ENCODE measurements at places on chromosomes 5 and 9.

DNA sequence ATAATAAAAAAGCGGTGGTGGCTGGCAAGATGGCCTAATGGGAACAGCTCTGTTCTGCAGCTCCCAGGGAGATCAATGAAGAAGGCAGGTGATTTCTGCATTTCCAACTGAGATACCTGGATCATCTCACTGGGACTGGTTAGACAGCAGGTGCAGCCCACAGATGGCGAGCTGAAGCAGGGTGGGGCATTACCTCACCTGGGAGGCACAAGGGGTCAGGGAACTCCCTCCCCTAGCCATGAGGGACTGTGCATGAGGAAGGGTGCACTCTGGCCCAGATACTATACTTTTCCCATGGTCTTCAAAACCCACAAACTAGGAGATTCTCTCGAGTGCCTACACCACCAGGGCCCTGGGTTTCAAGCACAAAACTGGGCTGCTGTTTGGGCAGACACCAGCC lies 45.6 kb upstream of the PTGER4 start:
- no peak for DNase-seq

- no peak for DNase-seq
Observed at GRCh38 chr5:42274913-42275312, 148.3 kb upstream of the GHR start.

DNA sequence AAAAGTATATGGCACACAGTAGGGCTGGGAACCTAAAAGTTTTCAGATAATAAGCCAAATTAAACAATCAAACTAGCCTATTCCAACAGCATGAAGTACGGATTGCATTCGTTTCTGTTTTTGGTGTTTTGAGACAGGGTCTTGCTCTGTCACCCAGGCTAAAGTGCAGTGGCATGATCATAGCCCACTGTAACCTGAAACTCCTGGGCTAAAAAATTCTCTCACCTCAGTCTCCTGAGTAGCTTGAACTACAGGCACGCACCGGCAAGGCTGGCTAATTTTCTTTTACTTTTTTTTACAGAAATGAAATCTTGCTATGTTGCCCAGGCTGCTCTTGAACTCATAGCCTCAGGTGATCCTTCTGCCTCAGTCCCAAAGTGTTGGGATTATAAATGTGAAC lies 5.2 kb downstream of the RFX3 start:
- DNase-seq: no peak

- DNase-seq: no peak
Observed at GRCh38 chr5:75993643-75994520, 89.3 kb upstream of the SV2C start.

GRCh38 chr5:151298063-151298855 lies 5.3 kb downstream of the SLC36A3 start:
- DNase-seq: peak; percentile 7

DNA sequence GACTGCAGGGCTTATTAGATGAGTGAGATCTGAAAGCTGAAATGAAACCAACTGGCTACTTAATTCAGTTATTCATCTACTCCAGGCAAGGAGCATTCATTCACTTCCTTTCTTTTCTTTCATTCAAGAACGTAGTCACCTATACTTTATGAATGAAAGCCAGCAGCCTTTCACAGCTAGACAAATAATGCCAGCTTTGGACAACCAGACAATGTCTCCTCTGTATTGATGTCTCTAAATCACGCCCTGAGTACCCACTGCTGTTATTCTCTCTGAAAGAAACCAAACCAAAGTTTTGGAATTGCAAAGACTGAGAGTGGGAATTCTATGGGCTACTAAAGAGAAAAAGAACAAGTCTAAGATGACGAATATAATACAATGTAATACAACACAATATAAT lies 121.2 kb upstream of the PTPN3 start:
- no peak for DNase-seq

- no peak for DNase-seq
Observed at GRCh38 chr5:134824681-134825080, 21.1 kb upstream of the C5orf24 start.

- DNase-seq: no peak
Observed at GRCh38 chr9:8477450-8477849, 677.9 kb upstream of the DMAC1 start.

DNA sequence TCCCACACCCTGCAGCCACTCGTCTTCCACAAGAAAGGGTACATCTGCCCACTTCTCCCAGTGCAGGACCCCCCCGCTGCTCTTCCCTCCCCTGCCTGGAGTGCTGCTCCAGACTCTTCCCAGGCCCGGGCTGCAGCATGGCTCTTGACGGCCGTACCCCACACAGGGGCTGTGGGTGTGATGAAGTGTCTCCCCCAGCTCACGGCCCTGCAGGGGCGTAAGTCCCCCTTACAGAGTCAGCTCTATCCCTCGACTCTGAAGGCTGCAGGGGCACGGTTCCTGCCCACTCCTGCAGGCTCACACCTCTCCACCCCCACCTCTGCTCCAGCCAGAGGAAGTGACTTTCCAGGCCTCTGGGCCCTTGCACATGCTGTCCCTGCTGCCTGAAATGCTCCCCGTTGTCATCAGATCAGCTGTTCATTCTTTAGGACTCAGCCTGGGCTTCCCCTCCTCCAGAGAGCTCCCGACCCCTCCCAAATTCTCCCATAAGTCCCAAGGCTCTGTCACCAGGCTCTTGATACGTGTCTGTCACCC lies 180.6 kb upstream of the IER5L start:
- DNase-seq: no peak

- DNase-seq: no peak
Observed at GRCh38 chr9:135165003-135165711, 77.7 kb downstream of the OLFM1 start.

- no peak for DNase-seq
Observed at GRCh38 chr5:37554938-37555337, 175.8 kb downstream of the WDR70 start.

GRCh38 chr5:167902298-167902697 lies 389.1 kb upstream of the WWC1 start:
- DNase-seq: no peak

GRCh38 chr5:101860563-101860962 lies 435.5 kb downstream of the SLCO4C1 start:
- DNase-seq: no peak

GRCh38 chr5:143509758-143510221 lies 106.3 kb upstream of the NR3C1 start:
- no peak for DNase-seq

DNA sequence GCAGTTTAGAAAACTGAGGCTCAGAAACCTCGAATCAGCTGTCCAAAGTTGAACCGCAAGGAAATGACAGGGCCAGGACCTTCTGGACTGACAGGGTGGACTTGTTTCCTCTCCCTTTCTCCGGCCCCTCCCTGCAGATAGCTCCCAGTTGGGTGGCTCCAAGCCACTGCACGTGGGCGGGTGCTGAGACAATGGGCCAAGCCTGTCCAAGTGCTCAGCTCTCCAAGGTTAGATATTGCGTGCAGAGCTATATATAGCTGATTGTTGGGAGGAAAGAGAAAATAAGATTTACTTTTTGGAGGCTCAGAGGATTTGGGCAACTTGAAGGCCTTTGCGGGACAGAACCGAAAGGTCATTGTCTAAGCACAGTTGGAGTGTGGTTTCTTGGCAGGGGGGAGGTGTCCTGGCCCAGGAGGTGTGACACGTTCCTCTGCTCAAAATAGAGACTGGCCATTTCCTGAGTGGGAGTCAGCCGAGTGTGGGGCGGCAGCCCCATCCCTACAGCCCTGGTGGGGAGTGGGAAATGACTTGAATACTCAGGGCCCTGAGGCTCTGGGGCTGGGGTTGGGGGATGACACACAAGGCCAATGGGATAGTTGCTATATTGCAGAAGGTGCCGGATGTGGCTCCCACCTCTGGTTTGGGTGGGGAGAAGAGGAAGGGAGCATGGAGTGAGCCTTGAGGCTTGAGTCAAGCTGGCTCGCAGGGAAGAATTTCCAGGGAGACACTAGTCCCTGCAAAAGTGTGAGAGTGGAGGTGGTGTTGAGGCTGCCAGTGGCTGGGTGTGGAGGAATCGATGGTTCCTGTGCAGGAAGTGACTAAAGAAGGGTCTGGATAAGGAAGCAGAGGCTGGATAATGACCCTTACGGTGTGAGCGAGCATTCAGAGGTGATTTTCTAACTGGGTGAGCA lies 44.4 kb upstream of the SMAD5 start:
- DNase-seq: no peak

DNA sequence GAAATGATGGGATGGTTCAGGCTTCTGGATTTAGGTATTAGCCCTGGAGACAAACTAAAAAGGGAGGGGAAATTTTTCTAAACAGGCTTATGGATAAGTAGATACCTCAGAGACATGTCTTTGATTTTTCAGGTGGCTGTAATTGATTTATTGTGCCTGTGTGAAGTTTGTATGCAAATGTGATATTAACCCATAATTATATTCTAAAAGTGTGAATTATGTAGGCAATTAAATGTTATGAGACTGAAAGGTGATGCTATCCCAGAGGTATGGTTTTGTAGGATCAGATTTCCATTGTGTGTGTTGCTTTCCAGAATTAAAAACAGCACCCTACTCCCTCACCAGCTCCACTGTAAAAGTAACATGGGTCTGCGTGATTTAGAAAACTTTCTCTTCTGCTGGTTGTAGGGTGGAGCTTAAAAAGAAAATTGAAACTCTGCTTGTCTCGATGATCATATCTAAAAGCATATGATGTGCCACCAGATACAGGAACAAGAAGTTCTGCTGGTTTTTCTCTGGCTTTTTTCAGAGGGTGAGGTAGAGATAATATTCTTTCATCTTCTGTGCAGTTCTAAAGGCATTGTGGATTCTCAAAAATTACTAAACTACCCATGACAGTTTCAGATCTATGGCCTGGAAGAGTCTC lies 71.8 kb upstream of the TAF11L2 start:
- no peak for DNase-seq

DNA sequence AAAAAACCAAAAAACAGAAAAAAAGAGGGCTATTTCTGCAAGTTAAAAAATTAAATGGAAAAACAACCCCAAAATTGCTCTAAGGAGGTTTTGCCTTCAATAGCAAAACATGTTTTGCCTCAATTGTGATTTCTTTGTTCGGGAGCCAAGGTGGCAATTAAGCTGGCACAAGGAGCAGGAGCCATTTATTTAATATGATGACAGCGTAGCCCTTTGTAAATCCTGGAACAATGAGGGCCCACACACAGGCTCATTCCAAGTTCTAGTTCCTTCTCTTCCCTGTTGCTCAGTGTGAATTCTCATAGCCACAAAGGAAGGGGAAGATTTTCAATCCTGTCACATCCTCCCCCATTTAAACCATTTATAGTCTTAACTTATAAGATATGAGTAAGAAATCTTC lies 353.2 kb downstream of the PDE4D start:
- DNase-seq: no peak

DNA sequence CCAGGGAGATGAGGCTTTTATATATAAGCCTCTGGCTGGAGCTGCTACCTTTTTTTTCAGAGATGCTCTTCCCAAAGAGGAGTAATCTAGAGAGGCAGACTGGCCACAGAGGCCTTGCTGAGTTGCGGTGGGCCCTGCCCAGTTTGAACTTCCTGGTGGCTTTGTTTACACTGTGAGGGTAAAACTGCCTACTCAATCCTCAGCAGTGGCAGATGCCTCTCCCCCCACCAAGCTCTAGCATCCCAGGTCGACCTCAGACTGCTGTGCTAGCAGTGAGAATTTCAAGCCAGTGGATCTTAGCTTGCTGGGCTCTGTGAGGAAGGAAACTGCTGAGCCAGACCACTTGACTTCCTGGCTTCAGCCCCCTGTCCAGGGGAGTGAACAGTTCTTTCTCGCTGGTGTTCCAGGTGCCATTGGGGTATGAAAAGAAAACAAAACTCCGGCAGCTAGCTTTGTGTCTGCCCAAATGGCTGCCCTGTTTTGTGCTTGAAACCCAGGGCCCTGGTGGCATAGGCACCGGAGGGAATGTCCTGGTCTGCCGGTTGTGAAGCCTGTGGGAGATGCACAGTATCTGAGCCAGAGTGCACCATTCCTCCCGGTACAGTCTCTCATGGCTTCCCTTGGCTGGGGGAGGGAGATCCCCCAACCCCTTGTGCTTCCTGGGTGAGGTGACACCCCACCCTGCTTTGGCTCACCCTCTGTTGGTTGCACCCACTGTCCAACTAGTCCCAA lies 219.5 kb upstream of the IZUMO3 start:
- no peak for DNase-seq

- DNase-seq: no peak
Observed at GRCh38 chr9:126502417-126503332, 111.1 kb upstream of the LMX1B start.

DNA sequence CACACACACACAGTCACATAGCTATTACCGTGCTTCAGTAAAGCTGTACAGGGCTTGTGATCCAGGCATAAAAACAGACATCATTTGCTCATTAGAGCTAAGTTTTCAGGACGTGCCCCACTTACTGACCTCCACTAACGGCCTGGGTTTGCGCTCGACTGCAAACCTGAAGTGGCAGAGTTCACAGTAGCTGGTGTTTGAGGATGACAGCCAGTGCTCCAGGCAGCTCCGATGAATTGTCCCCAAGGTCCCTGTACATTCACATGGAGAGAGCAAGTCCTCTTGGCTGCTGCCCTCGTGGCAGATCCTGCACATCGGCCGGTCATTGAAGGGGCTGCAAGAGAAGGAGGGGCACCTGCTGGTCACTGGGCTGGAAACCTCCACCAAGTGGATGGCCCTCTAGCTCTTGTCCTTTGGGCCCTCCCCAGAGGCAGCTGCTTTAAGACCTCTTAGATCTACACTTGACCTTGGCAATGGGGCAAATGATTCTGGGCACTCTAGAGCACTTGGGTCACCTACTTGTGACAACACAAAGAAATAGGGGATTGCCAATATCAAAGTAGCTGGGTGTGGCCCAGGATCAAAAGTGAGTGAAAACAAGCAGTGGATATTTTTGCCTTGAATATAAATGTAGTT lies 115.4 kb downstream of the MARCHF3 start:
- no peak for DNase-seq

GRCh38 chr9:68585034-68585761 lies 44.5 kb upstream of the TMEM252 start:
- no peak for DNase-seq

- no peak for DNase-seq
Observed at GRCh38 chr5:133396814-133397213, 215.5 kb downstream of the FSTL4 start.

DNA sequence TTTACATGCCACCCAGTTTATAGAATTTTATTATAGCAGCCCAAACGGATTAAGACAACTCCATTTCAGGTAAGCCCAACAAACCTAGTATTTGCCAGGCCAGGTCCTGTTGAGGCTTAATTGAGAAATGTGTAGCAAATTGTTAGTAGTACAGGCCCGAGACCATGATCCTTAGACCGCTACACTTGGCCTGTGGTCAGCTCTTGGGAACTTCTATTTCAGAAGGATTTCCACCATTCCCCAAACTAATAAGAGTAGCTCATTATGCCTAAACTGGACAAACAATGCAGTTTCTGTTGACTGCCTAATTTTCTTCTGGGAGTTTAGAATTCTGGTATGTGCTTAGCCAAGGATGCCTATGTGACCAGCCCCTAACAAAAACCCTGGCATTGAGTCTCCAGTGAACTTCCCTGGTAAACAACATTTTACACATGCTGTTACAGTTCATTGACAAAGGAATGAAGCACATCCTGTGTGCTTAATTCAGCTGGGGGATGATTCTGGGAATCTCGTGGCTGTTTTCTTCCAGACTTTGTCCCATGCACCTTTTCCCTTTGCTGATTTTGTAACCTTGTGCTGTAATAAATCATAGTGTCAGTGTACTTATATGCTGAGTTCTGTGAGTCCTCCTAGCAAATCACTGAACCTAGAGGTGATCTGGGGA lies 5.6 kb upstream of the GPX3 start:
- DNase-seq: no peak

Measured in BJ (cell line).